HepG2 (cell line): ENCODE measurements at places on chromosomes 7 and 10. TPM values are rescaled to one million over a fixed set of nuclear protein-coding genes. Genes with fewer than 3 reads are reported as not detected.
A peak's percentile ranks its signal among the peaks of the same experiment; 100 is the strongest.

GRCh38 chr10:132955479-132955878 is 13.1 kb upstream of the CFAP46 start:
- H3K27me3 ChIP-seq = peaks cover 68% of the 10 kb centered on the region
- no peak overlapping the region for H3K27ac ChIP-seq
- H3K4me1 ChIP-seq = no peaks in the 10 kb centered on the region
- DNase-seq = no peak
- no peak overlapping the region for H3K4me3 ChIP-seq

- H3K36me3 ChIP-seq = no peaks in the 10 kb centered on the region
- no peak for DNase-seq
- no peaks in the 10 kb centered on the region for H3K27me3 ChIP-seq
- H3K27ac ChIP-seq = no peak overlapping the region
- no peak overlapping the region for H3K4me3 ChIP-seq
Measured at GRCh38 chr7:143223784-143224183, 1.9 kb downstream of the TAS2R40 start.

DNA sequence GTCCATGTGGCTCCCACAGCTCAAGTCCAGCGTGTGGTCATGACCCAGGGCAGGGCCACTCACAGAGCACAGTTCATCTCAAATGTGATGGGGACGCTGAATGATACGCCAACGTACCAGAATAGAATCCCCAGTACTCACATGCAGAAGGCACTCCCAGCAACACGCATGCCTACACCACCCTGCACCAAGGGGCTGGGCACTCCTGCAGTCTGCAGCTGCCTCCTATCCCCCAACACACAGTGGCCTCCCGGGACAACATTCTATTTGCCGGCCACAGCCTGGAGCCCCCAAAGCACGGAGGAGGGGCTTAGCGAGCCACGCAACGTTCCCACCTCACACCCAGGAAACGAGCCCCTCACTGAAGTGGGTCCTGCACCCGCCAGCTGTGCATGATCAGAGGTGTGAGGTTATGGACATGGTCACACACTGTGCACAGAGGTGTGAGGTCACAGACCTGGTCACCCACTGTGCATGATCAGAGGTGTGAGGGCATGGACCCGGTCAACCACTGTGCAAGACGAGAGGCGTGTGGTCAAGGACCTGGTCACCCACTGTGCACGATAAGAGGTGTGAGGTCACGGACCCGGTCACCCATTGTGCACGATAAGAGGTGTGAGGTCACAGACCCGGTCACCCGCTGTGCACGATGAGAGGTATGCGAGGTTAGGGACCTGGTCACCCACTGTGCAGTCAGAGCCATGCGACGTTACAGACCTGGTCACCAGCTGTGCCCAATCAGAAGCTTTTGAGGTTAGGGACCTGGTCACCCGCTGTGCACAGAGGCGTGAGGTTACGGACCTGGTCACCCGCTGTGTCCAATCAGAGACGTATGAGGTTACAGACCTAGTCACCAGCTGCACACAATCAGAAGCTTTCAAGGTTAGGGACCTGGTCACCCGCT is 182.8 kb downstream of the DIP2C start:
- no peak overlapping the region for H3K4me3 ChIP-seq
- H3K27ac ChIP-seq = no peak overlapping the region
- H3K4me1 ChIP-seq = peaks cover 9% of the 10 kb centered on the region
- DNase-seq = no peak
- no peaks in the 10 kb centered on the region for H3K36me3 ChIP-seq

DNA sequence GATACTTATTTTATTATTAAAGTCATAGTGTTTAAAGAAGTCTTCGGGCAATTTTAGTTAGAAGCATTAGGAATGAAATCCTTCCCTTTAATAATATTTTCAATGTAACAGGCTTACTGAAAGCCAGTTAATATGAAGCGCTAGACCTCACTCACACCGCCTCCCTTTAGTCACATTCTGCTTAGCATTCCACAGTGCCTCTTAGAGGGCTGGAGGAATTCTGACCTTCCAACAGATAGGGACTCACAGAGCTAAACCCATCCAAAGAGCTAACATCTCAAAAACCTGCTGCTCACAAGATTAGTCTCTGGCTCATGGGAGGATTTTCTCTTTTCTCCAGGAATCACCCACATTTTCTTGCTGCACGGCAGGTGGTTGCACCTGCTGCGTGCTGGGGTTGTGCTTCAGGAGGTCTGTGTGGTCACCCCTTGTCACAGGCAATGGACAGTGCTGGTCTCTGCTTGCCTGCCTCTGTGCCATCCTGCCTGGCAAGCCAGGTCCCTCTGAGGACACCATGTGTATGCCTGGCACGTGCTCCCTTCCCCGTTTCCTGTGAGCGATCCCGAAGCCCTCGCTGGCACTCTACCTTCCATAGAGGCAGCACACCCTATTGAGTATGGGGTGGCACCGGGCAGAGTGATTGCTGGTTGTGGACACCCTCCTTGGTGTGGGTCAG is 91.8 kb downstream of the KLF6 start:
- H3K27ac ChIP-seq = no peak overlapping the region
- H3K36me3 ChIP-seq = no peaks in the 10 kb centered on the region
- H3K4me3 ChIP-seq = no peak overlapping the region
- no peak for DNase-seq
- peaks cover 2% of the 10 kb centered on the region for H3K27me3 ChIP-seq
- no peaks in the 10 kb centered on the region for H3K4me1 ChIP-seq

- H3K36me3 ChIP-seq = no peaks in the 10 kb centered on the region
- no peak overlapping the region for H3K27ac ChIP-seq
- H3K4me3 ChIP-seq = no peak overlapping the region
- peaks cover 14% of the 10 kb centered on the region for H3K4me1 ChIP-seq
- peak; percentile 33 for DNase-seq
- peaks cover 1% of the 10 kb centered on the region; the same call in 1 of the 2 replicates for H3K27me3 ChIP-seq
Measured at GRCh38 chr10:3702569-3702968, 82.4 kb downstream of the KLF6 start.

DNA sequence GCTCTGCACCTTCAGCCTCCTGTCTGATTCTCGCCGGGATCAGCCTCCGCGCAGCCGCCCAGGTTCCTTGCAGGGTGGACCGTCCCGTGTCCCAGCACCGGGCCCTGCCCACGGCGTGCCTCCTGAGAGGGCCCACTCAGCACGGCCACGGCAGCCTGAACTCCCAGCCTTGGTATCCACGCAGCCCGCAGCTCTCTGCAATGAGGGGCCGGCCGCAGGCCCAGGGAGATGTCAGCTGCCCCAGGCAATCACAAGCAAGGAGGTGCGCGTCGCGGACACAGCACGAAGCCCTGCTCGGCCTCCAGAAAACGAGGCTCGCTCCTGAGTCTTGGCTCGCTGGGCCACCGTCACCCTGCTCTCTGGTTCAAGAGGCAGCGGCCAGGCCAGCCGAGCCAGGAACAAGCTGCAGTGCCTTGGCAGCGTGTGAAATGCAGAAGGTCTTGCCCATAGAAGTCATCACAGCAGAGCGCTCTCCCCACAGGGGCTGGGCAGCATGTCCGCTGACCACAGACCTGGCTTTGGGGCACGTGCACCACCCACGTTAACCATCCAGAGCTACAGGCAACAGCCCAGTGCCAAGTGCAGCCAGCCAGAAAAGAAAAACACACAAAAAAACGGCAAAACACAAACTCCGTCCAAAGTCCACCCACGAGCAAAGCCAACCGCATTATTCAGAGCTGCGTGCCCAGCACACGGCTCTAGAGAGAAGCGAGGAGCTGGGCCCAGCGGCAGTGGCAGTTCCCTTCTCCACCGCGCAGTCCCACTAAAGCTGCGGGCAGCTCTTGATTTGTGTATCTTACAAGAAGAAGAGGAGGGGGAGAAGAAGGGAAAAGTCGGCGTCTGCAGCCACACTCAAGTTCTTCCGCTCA is 13.9 kb downstream of the GPER1 start:
- peaks cover 23% of the 10 kb centered on the region; the same call in 2 of the 3 replicates for H3K36me3 ChIP-seq
- peaks cover 38% of the 10 kb centered on the region for H3K4me1 ChIP-seq

DNA sequence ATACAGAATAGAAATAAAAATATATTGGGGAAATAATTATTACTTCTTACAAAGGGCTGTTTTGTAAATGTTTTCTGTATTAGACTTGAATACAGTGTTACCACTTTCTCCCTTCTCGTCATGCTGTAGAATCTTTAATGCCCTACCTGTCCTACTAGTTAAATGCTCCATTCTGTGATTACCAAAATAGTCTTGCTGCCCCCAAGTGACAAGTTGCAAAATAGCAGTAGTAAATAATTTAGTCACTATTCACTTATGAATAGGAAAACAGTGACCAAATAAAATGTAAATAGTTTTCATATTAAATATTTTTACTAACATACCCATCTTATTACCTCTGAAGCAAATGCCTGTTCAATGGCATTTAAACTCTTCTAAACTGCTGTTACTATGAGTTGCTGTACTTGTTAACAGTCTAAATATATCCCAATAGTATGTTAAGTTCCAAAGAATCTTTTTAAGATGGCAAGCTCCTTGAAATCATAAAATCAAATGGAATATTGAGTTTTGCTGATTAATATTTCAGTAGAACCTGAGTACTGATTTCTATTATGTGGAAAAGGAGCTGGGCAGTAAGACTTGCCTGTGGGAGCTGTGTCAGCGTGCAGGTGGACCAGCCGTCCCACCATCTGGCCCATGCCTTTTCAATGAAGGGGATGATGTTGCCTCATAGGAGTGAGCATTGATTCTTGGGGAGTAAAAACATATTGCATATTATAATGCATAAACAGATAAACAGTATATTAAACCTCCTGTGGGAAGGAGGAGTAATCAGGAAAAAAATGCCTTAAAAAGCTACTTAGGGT is 18.1 kb upstream of the OIT3 start:
- DNase-seq = peak; percentile 18
- H3K36me3 ChIP-seq = peaks cover 15% of the 10 kb centered on the region; the same call in 1 of the 3 replicates
- H3K27ac ChIP-seq = no peak overlapping the region
- no peaks in the 10 kb centered on the region for H3K4me1 ChIP-seq
- no peak overlapping the region for H3K4me3 ChIP-seq

DNA sequence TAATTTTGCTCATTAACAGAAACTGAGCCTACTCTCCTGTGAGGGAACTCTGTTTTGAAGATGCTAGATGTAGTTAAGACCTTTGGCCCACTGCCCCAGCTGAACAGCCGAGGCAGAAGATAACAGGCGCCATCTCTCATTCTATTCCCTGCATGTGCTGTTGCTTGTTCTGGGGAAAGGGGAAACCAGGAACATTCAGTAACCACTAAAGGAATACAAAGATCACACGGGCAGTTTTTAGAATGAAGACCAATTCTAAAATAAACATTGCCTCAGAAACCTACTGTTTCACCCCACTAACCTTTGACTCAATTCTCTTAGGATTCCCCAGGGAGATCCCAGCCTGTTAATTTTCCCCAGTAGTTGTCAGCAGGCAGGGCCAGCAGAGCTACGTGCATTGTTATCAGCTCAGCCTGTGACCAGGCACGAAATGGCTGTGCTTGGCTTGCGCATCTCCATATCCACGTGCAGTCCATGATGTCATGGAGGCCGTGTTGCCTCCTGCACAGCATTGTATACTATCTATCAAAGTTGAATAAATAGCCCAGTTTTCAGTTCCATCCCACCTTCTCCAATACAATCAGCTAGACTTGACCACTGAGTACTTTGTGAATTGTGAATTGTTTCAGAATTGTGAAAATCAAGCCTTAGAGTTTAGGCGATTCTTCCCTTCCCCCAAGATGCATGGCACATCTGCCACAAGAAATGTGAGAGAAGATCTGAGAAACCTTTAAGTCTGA is 36.0 kb downstream of the ANK3 start:
- no peaks in the 10 kb centered on the region for H3K36me3 ChIP-seq
- peaks cover 8% of the 10 kb centered on the region; the same call in 1 of the 2 replicates for H3K4me1 ChIP-seq
- DNase-seq = no peak
- H3K27me3 ChIP-seq = no peaks in the 10 kb centered on the region
- H3K27ac ChIP-seq = no peak overlapping the region

GRCh38 chr7:82388138-82388537 is 55.4 kb downstream of the CACNA2D1 start:
- no peaks in the 10 kb centered on the region for H3K36me3 ChIP-seq
- H3K27me3 ChIP-seq = no peaks in the 10 kb centered on the region
- H3K4me3 ChIP-seq = no peak overlapping the region
- DNase-seq = no peak

DNA sequence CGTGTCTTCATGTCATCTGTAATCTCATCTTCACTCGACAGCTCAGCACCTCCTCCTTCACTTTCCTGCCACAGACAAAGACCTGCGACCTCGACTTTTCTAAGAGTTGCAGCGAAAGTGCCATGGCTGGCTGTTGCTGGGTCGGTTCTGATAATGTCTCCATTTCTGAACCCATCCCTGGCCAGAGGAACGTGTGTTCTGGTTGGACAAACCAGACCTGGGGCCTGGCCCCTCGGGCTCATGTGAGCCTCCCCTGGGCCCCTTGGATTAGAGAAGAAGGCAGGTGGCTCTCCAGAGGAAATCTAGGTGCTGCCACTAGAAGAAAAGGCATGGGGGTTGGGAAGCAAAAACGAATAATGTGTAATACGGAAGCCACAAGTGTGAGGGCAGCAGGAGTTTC is 273.7 kb downstream of the GLRX3 start:
- no peaks in the 10 kb centered on the region for H3K36me3 ChIP-seq
- H3K4me1 ChIP-seq = no peaks in the 10 kb centered on the region
- DNase-seq = no peak
- H3K27me3 ChIP-seq = no peaks in the 10 kb centered on the region
- no peak overlapping the region for H3K4me3 ChIP-seq

GRCh38 chr10:118922972-118923371 is 106.5 kb upstream of the NANOS1 start:
- no peaks in the 10 kb centered on the region; the same call in none of the 2 replicates for H3K27me3 ChIP-seq
- no peaks in the 10 kb centered on the region for H3K4me1 ChIP-seq
- H3K4me3 ChIP-seq = no peak overlapping the region
- no peaks in the 10 kb centered on the region for H3K36me3 ChIP-seq
- no peak overlapping the region for H3K27ac ChIP-seq
- no peak for DNase-seq

DNA sequence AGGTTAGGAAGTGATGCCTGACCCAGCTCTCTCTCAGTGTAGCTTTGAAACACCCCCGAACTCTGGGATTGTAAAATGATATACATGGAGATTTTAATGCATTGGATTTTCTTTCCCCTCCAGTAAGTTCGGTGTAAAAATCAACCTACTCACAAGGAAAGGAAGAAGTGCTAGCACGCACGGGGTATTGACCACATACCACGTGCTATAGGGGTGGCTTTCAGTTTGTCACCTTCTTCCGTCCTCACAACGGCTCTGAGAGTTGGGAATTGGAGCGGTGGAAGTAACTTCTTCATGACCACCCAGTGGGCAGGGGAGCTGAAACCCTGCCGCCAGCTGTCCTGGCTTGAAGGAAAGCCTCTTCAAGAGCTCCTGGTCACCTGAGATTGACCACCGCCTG is 149.4 kb upstream of the PRR15 start:
- H3K27ac ChIP-seq = no peak overlapping the region
- no peak for DNase-seq
- no peak overlapping the region for H3K4me3 ChIP-seq
- peaks cover 12% of the 10 kb centered on the region; the same call in 1 of the 3 replicates for H3K36me3 ChIP-seq
- no peaks in the 10 kb centered on the region for H3K27me3 ChIP-seq

The RAMP3 gene
- not detected in 2 replicates for total RNA-seq

The HOXA2 gene
- total RNA-seq = 0.22 TPM in 1 of 2 replicates, not detected in the other

The SLC39A12 gene
- not detected in 2 replicates for total RNA-seq

The AKR1C4 gene
- 0.18 and 0.28 TPM in 2 replicates for total RNA-seq

The ST8SIA6 gene
- not detected in 2 replicates for total RNA-seq

The TMEM139 gene
- 7.8 and 7.9 TPM in 2 replicates for total RNA-seq

The DNAJC2 gene
- 42.0 and 53.6 TPM in 2 replicates for total RNA-seq

The BHLHA15 gene
- total RNA-seq = 4.4 and 6.1 TPM in 2 replicates
